ENCODE measurements at places on chromosomes 11 and 22.

- DNase-seq: no peak
Observed at GRCh38 chr11:3867209-3868091, 12.0 kb downstream of the STIM1 start.

GRCh38 chr11:30483056-30483455, 103.1 kb downstream of the MPPED2 start:
- no peak for DNase-seq

GRCh38 chr11:60127311-60127811, 38.9 kb downstream of the MS4A2 start:
- DNase-seq: no peak

DNA sequence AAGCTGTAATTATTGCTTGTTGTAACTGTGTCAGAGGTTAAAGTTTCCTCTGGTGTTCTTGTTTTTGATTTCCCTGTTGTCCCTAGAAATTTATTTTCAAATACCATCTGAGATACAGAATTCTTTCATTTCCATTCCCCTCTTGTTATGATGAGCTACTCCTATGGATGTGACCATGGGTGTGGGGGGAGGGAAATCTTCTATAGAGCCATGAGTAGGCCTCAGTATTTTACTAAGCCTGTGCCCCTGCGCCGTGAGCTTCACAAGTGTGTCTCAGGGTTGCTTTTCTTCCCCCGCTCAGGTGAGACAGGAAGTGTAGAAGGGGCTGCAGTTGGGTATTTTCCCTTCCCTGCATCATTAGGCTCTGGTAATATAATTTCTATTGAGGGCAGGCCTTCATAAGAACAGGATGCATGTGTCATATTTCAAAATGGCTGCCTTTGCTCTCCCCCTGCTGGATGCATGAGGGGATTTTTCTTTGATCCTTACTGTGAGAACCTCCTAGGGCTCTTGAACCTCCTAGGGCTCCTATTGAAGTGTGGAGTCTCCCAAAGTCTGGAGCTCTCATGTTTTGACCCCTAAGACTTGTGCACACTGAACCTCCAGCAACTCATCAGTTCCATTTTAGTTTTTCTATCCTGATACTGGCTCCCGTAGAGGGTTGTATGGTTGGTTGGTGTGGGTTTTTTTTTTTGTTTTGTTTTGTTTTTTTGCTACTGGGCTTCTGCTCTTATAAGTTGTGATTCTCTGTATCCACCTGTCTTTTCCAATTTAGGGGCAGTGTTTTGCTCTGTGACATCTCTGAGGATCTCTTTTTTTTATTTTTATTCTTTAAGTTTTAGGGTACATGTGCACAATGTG, 658.2 kb downstream of the NTM start:
- DNase-seq: no peak

- no peak for DNase-seq
Observed at GRCh38 chr22:26907366-26907765, 250.0 kb downstream of the MIAT start.

DNA sequence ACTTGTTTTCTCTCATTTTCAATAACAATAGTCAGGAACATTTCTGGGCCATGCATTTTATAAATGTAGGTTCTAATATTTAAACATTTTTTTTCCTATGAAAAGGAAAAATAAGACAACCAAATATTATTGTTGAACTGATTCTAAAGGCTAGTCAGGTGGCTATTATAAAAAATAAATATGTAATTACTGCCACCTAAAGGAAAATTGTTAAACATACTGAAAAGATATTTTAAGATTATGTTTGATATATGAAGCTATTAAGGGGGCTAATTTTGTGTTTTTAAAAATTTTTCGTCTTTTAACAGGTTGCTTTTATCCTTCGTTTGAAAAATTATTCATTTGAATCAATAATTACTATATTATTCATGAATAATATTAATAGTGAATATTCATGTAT, 62.2 kb upstream of the FDX1 start:
- DNase-seq: no peak

DNA sequence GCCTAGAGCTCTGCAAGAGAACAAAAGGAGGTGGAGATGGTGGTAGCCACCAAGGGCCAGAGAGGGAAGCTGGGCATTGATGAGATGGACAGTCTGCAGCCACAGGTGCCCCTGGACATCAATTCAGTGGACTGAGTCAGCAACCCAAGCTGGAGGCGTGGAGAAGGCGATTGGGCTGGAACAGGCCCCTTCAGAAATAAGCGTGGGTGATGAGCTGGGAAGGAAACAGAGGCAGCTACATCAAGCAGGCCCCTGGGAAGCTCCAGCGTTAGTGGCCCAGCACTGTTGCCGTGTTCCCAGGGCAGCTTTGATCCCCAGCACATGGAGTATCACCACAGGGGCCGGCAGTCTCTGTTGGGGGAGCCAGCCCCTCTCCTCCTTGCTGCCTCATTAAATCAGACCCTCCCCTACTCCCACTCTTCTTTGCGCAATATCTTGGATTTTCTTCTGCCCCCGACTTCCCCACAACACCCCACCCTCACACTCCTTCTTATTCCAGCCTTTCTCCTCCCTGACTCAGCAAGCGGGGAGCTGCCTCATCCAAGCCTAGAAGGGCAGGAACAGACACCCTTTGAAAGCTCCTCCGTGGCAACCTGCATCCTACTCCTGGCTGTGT, 31.7 kb upstream of the OAF start:
- DNase-seq: no peak

- DNase-seq: no peak
Observed at GRCh38 chr11:13206086-13206640, 71.4 kb upstream of the BMAL1 start.

DNA sequence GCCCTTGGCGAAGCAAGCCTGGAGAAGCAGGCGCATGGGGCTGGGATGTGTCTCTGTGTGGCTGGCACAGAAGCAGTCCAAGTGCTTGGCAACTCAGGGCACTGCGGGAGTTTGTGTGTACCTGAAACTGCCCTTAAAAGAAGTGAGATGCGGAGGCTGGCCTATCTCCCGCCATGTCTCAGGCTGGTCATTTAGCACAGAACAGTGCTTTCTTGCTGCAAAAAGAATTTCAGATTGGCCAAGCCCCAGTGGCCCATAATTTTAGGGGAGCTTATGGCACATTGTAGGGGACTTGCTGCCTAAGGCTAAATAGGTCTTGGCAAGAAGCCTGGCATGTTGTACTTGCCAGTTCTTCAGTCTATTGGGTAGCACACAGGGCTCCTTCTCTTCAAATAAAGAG, 16.4 kb downstream of the EHF start:
- no peak for DNase-seq

DNA sequence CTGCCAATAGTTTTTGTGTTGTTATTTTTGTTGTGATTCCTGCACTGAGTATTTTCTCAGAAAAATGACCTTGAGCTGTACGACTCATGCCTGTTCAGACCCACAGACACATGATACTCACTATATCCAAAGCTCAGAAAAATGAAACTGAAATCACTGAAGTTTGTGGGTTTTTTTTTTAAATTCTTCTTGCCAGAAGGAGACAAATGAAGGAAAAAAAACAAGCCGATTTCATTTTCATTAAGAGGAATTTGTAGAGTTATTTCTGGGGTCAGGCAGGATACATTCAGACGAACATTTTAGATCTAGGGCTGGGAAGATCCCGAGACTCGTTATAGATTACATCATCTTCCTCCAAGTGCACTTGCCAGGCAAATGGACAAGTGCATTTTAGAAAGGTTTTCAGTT, 60.4 kb downstream of the BMAL1 start:
- DNase-seq: no peak

DNA sequence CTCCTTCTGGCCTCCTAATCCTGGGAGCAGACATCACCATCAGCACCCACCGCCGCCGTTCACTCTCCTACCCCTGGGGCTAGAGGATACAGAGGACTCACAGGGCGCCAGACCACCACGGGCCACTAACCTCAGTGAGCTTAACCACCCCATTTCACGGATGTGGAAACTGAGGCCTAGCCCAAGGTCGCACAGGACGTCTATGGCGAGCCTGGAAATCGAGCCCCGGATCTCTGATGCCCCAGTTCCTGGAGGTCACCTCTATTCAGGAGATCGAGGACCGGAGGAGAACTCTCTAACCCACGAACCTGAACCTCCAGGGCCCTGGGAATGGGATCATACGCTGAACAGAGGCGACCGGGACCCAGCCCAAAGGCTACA, 349 bp downstream of the TIMM10 start:
- DNase-seq: no peak

DNA sequence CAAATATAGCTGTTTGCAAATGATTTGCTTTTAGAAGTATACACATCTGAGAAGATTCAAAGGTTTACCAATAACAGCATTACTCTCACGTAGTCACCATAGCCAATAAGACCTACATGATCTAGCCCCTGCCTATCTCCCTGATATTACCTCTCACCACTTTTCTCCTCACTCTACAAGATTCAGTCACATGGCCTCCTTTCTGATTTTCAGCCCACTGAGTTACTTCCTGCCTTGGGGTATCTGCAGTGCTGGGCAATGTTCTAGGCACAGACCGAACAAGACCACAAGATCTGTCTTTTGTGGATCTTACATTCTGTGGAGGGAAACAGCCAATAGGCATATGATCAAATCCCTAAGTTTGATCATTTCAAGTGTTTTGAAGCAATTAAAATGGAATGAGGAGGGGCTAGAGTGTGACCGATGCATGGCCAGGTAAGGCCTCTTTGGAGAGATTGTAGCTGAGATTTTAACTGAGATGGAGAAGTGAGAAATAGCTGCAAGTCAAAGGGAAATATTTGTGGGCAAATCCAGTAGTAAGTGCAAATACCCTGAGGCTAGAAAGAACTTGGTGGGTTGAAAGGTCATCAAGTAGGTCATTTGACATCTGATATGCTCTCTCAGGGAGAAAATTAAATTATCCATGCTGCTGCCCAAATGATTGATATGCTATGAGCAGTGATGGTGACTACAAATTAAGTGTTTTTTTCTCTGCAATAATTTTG, 43.1 kb downstream of the ARL14EP start:
- DNase-seq: no peak

DNA sequence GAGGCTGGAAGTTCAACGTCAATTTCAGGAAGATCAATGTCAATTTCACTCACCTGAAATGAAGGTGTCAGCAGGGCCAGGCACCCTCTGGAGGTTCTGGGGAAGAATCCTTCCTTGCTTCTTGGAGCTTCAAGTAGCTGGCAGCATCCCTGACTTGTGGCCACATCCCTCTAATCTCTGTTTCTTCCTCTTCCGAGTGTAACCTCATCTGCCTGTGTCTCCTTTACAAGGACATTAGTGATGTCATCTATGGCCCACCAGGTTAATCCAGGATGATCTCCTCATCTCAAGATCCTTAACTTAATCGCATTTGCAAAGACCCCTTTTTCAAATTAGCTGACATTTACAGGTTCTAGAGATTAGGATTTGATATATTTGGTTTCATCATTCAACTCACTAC, 240.8 kb upstream of the MTNR1B start:
- DNase-seq: no peak
